ENCODE measurements at places on chromosomes 12 and 14.
A peak's percentile ranks its signal among the peaks of the same experiment; 100 is the strongest.

- no peak for DNase-seq
Measured at GRCh38 chr12:12008232-12008850, 62.4 kb upstream of the BCL2L14 start.

DNA sequence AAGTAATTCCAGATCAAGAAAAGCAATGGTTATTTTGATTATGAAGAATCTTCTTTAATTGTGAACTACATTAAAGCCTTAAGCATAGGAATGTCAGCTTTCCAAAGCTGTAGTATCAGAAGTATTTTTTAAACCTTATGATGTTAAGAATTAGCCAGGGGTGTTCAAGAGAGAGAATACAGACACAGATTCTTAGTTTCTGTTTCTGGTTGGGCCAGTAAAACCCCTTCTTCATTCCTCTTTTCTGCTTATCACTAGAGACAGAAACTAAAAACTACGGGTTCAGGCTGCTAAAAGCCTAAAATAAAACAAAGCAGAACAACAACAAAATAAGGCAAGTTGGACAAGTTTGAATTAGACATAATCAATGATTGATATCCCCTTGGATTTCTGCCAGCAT lies 38.2 kb downstream of the IFT43 start:
- no peak for DNase-seq

GRCh38 chr12:4506870-4507269 lies 31.8 kb upstream of the RAD51AP1 start:
- DNase-seq = no peak

DNA sequence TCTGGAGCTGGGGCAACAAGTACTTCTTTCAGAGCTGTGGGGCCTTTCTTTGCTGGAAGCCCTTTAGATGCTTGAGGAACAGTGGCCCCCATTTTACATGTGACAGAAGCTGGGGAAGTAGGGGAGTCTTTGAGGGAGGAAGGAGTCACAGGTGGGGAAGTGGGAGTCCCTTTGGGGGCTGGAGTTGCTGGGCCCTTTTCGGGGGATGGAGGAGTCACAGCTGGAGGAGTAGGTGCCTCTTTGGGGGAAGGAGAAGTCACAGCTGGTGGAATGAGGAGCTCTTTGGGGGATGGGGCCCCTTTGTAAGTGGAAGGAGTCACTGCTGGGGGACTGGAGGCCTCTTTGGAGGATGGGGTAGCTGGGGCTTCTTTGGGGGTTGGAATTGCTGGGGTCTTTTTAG lies 8.6 kb downstream of the NACA start:
- no peak for DNase-seq

- DNase-seq = no peak
Measured at GRCh38 chr14:90647473-90648005, 168.7 kb downstream of the TTC7B start.

DNA sequence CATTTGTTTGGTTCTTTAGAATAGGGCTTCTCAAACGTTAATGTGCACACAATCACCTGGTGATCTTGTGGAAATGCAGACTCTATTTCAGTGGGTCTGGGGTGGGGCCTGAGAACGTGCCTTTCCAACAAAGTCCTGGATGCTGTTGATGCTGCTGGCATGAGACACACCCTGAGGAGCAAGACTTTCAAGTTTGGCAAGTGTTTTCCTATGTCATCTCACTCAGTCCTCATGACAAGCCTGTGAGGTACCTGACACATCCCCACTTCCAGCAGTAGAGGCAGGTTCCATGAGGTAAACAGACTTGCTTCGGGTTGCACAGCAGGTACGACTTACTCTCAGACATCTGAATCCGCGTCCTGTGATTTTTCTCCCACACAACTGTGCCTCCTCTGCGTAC lies 147.1 kb downstream of the MYRFL start:
- DNase-seq = no peak

- no peak for DNase-seq
Measured at GRCh38 chr12:21771311-21771710, 3.2 kb downstream of the KCNJ8 start.

GRCh38 chr12:104297477-104298113 lies 5.9 kb upstream of the EID3 start:
- DNase-seq = no peak

DNA sequence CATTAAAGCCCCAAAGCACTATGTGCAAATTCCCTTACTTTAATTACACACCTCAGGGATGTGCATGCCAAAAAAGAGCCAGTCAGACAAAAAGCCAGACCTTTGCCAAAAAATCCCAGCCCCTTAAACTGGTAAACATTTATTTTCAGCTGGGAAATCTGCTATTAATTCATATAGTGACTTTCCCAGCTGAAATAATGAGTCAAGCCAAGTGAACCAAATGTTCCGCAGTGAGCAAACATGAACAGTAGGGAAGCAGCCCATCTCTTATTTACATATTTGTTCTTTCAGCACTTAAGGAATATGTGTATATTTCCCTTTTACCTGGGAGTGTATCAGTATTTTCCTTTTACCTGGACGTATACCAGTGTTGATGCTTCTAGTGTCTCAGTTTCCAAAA lies 44.0 kb upstream of the OTX2 start:
- DNase-seq = no peak

DNA sequence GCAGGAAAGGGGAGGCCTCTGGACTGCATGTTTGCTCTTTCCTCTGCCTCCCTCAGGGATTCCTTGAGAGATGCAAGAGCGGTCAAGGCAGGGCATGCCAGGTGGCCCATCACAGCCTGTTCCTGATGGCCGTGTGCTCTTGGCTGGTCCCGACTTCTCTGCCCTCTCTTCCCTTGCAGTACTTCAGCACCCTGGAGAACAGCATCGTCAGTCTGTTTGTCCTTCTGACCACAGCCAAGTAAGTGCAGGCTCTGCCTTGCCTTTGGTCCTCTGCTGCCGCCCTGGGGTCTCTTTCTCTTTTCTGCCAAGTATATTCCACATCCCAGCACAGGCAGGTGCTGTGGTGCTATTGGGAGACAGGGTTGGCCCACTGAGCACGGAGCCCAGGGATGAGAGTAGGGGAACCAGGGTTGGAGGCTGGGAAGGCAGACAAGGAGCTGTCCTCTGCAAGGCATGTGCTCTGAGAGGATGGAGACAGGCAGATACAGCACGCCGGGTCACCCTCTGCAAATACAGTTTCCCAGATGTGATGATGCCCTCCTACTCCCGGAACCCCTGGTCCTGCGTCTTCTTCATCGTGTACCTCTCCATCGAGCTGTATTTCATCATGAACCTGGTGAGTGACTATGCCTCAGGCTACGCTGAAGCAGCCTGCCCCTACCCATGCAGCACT lies 51.9 kb downstream of the TPCN1 start:
- DNase-seq = no peak

DNA sequence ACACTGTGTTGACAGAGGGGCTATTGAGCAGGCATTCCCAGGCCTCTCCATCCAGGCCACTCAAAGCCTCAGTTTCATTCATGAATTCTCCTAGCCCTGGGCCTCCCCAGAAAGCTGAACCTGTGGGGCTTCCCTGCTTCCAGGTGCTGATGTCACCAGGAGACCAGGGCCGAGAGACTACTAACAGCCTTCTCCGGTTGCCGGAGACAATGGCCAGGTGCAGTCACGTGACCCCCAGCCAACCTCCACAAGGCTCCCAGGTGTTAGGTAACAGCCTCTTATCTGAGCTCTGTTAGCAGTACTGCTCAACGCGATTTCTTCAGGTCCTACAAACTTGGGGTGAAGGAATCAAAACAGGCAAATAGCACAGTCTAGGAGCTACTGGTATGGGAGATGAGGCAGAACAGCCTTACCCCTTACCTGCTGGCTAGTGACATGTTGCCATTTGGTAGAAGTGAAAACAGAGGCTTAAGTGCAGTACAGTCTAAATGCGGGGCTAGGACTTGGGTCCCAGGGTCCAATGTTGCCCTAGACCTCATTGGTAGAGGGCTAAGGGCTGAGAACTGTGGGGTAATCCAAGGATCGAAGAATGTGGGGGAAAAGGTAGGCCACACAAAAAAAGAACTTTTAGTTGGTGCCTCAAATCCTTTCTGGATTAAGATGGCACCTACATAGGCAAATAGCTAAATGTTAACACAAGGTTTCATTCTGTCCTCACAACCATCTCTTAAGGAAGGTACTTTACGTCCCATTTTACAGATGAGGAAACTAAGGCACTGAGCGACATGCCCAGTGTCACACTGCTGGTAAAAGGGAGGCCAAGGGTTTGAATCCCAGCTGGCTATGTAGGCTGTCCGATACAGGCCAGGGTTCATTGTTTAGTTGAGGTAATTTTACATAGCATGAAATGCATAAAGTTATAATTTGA lies 3.8 kb downstream of the CCDC88C start:
- no peak for DNase-seq

GRCh38 chr12:79056775-79057174 lies 192.2 kb downstream of the SYT1 start:
- no peak for DNase-seq

GRCh38 chr12:69534389-69534822 lies 50.9 kb upstream of the CCT2 start:
- peak; percentile 47 for DNase-seq

DNA sequence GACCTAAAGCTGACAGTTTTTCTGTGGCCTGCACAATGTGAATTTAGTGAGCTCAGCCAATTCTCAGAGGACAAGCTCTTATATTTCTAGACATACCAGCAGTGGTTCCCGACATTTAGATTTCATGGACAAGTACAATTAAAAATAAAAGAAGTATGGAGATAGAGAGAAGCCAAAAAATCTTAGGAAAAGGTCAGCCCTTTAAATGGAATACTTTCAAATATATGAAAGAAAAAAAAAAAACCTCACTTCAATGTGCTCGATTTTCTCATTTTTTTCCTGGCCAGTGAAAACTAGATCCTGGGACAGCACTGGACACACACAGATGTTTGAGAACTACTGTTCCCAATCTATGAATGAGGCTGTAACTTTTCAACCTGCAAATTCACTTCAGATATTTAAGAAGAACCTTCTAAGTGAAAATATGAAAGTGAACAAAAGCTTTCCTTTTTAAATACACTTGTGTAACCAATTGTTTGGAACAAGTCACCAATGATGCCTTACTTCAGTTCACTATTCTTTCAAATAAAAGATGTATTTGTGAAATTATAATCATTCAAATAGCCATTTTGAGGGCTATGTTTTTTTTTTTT lies 109.4 kb downstream of the SLC38A1 start:
- DNase-seq = no peak

DNA sequence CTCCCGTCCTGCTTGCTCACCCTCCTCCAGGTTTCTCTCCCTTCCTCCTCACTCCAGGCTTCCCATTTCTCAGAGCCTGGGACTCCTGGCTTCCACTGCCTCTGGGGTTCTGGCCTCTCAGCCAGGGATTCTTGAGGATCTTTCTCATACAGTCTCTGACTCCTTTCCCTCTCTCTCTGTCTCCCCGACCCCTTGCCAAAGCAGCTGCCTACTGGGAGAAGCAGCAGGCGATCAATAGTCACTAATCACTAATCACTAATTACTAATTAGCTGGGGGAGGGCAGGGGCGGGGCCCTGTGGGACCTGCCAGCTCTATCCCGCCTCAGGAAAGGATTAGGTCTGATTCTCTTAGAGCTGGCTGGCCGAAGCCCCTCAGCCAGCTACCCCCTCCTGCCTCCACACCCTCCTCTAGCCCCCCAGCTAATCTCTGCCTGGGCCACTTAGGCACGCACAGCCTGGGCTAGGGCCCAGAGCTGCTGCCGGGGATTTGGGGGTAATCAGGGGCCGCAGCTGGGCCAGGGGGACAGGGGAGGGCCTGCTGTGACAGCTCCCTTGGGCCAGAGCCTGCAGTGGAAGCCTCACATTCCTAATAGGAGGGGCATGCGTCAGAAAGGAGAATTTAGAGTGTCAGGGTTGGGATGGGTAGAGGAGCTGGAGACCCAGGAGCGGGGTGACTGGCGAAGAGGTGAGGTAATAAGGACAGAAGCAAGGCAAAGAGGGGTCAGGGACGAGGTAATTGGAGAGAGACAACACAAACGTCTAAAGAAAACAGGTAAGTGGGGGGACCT lies 2.8 kb downstream of the NXPH4 start:
- peak; percentile 54 for DNase-seq

DNA sequence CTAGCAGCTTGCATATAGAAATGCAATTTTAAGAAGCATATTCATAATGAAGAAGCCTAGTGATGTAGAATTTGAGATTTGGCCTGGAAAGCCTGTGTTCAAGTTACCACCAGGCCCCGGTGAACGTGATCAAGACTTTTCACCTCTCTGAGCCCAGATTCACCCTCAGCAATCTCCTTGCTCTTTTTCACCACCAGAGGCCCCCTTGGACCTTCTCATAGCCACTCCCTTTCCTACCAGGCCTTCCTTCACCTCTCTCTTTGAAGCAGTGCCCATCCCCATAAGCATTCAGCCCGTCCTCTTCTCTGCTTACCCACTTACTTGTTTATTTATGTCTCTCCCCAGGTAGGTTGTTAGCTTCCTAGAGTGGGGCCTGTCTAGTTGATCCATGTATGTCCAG lies 1280.9 kb downstream of the AACS start:
- no peak for DNase-seq

- no peak for DNase-seq
Measured at GRCh38 chr14:91685600-91685999, 46.3 kb downstream of the CATSPERB start.
